ENCODE measurements at places on chromosomes 12 and 14.

DNA sequence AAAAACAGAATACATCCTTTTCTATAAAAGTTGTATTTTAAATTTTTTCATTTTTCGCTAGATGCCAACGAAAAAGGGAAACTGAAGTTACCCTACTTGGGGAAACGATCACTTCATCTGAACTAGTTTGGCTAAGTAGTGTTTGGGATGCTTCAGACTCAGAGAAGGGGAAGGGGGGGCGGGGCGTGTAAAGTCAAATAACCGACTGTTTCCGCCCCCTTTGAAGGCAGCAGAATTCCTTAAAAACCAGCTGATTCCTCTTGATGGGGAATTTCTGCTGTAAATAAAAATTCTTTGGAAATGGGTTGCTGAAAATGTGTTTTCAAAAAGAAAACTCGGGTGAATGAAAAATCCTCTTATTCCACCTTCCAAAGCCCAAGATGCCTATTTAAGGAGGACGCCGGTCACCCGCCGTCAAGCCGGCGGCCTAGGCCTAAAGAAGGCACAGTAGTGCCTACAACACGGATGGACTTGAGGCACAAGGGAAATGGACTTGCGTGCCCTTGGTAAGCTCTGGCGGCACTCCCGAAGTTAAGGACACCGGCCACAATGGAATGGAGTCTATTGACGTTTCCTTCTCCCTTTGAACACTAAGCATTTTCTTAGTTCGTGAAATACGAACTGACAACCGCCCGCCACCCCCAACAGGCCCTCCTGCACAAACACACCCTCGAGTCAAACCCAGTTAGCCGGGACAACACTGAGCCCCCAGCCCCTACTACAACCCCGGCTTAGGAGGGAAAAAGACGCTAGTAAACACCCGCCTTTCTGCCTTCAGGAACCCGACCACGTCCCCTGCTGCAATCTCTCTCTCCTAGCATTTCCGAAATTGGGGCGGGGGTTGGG is 1.9 kb downstream of the ATXN2 start:
- peak; percentile 67 for DNase-seq

- DNase-seq, result peak; percentile 26
These were observed 9.8 kb downstream of the RIMBP2 start for GRCh38 chr12:130706311-130706710.

GRCh38 chr12:48671231-48671856 is 10.7 kb downstream of the KANSL2 start:
- DNase-seq, result no peak

DNA sequence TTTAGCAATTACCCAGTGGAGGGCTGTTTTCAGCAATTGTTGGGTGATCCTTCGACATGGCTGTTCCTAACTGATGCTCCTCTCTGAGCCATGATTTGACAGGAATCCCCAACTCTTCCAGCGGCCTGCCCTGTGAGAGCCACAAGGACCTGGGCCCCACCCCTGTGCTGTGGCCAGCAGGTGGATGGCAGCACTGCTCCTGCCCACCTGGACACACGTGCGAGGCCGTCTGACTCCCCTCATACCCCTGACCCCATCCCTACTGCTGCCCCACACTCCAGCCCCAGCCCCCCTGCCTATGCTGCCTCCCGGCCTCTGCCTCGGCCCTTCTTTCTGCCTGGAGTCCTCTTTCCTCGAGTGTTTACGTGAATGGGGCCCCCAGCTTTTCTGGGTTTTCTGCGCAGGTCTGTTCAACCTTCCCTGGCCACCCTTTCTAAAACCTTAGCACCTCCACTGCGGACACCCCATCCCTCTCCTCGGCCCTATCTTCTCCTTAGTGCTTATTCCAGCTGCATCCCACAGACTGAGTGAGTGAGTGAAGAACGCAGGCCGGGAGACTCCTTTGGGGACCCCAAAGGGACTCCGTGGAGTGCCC is 111.4 kb downstream of the DICER1 start:
- DNase-seq, result peak; percentile 18

DNA sequence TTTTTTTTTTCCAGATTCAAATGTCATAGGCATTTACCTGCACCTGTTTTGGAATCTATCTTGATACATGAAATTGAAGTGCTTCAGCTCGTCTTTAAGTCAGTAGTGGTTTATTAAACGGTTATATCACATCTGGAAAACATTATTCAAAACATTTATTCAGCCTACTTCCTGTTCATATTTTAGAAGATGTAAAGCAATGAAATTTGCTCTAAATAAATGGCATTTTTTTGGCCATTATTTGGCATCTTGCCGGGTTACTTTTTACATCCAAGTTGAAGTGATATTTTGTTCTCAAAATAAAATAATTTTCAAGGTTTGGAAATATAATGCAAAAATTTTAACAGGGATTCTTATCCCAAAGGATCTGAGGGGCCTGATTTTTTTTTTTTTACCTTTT is 103.1 kb downstream of the EML1 start:
- no peak for DNase-seq

DNA sequence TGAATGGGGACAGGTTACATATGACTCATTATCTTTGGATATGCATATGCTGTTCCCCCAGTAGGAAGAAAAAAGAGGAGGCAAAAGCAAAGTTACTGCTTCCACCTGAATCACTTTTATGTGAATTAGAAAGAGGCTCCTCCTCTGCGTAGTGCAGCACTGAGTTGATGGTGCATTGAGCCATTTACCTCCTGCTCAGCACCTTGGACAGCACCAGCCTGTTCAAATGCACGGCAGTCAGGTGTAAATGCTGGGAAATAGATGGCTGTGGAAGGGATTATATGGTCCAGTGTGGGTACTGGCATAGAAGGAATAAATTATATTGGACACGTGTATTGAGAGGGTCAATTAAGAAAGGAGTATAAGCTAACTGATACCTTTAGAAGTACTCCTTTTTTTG is 541.9 kb upstream of the SEL1L start:
- DNase-seq, result peak; percentile 77

GRCh38 chr14:56562883-56563282 is 16.7 kb upstream of the TMEM260 start:
- no peak for DNase-seq

DNA sequence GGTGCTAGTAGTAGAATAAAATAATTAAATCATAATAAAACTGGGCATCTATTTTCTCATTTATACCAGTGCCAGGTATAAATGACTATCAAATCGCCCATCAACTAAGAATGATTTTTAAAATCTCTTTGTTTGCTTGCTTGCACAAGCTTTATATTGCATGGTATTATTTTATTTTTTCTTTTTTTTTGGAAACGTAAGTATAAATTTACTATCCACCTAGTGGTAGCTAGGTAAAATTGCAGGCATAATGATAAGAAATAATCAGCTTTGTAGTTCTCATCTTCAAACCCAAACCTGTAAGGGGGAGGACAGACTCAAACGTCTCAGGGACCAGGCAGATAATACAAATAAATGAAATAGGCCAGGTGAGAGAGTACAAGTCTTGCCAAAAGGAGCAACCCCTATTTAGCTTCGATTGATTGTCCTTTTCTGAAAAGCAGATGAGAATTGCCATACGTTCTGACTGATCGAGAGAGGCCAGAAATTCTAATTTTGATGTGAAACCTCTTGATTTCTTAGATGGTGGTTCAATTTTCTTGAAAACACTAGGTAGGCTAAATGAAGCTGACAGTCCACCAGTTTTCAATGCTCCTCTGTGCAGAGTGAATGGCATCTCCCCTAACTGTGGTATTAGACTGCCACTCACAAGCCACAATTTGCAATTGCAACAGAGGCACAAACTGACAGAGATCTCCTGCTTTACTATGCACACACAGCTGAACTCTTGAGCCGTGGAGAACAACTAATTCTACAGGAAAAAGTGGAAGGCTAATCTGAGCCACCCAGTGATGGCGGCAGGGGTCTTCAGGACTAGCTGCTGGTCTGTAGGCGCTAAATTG is 189.3 kb downstream of the DACT1 start:
- DNase-seq, result no peak

DNA sequence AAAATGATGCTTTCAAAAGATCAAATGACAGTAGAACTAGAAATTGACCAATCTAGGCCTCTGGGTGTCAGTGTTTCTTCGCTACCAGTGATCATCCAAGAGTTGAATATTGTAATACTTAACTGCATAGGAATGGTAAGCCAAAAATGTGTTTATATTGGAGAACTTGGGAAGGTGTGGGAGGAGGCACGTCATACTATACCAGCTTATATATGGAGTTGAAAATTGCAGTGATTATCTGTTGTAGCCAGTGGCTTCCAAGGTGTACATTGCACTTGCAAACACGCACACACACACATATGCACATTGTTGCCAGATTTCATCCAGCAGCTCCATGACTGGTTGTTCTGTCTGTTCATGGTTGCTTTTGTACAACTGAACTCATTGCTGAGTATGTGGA is 36.1 kb downstream of the EID3 start:
- DNase-seq, result no peak

- no peak for DNase-seq
These were observed 24.8 kb downstream of the SLC39A9 start for GRCh38 chr14:69423279-69423678.

DNA sequence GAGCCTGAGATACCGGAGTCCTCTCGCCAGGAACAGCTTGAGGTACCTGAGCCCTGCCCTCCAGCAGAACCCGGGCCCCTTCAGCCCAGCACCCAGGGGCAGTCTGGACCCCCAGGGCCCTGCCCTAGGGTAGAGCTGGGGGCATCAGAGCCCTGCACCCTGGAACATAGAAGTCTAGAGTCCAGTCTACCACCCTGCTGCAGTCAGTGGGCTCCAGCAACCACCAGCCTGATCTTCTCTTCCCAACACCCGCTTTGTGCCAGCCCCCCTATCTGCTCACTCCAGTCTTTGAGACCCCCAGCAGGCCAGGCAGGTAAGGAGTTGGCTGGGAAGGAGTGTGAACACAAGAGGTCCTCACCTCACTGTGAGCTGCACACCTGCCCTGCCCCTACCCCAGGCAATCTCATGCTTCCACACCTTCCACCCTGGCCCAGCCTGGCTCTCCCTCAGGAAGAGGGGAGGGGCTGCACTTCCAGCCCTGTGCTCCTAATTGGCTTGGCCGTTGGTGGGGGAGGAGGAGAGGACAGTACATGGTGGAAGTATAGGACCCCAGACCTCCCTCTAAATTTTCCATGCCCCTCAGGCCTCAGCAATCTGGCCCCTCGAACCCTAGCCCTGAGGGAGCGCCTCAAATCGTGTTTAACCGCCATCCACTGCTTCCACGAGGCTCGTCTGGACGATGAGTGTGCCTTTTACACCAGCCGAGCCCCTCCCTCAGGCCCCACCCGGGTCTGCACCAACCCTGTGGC is 6.2 kb downstream of the C1QL4 start:
- DNase-seq, result no peak

DNA sequence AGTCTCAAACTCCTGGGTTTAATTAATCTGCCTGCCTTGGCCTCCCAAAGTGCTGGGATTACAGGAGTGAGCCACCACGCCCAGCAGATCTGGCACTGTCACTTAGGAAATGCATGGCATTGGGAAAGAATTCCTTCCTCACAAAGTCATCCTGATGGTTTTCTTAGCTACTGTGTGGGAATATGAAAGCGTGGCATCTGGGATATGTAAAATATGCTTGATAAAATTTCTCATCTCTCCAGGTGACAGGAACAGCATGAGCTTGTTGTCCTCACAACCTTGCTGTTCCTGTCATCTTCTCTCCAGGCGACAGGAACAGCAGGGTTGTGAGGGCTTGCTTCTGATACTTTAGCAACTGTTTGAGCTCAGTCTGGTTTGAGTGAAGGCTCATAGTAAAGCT is 16.1 kb upstream of the AICDA start:
- DNase-seq, result no peak

DNA sequence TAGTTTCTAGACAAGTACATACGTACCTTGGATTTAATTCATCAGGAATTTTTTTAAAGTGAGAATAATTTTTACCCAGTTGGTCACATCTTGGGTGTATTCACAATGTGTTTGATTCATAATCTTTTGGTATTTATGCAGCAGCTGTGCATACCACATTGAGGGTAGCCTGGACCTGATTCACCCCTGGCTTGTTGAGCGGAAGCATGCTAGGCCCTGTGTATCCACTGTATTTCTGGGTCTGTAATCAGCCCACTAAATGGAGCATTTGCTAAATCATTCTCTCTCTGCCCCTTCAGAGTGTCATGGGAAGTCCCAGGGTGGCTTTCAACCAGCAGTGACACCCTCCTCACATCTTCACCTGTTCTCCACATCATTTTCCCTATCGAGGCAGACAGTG is 203.8 kb upstream of the RGS6 start:
- no peak for DNase-seq

DNA sequence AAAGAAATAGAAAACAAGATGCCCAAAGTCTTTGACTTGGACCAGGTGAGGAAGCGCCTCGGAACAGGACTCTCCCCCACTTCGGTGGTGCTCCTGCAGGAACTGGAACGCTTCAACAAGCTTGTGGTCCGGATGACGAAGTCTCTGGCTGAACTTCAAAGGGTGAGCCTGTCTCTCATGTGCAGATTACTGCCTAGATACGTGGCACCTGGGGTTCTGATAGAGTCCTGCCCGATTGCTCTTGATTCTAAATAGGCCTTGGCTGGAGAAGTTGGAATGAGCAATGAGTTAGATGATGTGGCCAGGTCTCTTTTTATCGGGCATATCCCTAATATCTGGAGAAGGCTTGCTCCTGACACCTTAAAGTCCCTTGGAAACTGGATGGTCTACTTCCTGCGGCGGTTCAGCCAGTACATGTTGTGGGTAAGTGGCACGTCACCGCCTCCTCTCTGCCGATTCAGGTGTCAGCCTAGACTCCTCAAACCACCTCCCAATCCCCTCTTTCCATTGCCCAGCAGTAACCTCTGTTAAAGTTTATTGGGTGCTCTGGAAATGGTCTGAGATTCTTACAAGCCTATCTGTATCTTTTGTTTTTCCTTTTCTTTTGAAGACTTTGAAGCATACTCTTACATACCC is 40.8 kb downstream of the CCDC92 start:
- DNase-seq, result no peak

DNA sequence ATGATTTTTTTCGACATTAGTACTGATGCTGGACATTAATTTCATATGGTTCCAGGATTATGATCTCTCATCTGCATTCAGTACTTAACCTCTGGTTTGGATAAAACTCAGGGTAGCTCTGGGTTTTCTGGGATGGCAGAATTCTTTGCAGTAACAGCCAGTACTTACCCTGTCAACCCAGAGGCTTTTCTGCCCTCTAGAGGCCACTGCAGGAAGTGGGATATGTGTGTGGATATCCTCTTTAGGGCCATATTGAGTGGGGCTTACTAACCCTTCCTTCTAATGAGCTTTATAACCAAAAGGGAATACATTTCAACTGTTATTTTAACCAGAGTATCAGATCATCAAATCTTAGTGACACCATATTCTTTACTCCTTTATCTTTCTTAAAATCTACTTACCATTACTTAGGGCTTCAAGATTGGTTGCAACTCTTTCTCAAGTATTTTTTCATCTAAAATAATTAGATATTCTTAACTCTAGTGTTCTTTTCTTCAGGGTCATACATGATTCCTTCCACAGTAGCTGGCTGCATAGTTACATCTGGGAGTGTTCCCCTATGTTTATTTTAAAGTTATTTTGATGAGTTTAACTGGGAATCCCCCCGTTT is 488.0 kb upstream of the STXBP6 start:
- peak; percentile 70 for DNase-seq

DNA sequence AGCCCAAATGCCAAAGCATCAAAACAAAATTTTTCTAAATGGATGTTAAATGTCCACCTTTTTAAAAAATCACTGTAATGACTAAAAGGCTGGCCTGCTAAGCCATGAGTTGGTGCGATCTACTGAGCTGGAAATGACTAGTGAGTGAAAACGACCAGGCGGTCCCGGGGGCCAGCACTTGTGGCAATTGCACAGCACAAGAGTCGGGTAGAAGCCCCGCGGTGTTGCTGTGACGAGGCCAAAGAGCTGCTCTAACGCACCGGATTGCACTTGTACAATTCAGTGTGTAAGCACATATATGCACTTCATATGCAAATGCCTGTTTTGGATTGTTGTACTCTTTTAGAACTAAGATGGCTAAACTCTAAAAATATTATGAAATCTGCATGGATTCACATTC is 64.1 kb upstream of the DYNC1H1 start:
- no peak for DNase-seq
